ENCODE measurements at places on chromosomes 2 and 18.

- H3K4me1 ChIP-seq: no peaks in the 10 kb centered on the region
- H3K4me3 ChIP-seq: no peak overlapping the region
- DNase-seq: no peak
- H3K27ac ChIP-seq: no peak overlapping the region
Measured at GRCh38 chr2:9092383-9093282, 89.1 kb upstream of the MBOAT2 start.

DNA sequence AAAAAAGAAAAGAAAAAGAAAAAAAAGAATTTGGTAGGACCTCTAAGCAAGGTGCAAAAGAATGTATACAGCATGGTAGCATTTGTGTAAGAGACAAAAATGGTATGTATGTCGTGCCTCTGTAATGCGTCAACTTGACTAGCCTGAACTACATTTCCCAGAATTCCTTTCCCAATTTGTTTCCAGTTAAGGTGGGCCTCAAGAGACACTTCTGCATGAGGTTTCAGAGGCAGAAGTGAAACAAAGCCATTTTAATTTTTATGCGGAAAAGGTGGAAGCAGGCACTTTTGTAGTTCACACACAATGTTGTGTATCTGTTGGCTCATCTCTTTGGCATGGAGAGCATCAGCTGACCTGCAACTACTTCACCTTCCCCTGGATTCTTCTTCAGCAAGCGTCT lies 56.5 kb upstream of the PAPOLG start:
- DNase-seq: no peak
- H3K36me3 ChIP-seq: no peaks in the 10 kb centered on the region
- no peaks in the 10 kb centered on the region for H3K27me3 ChIP-seq
- no peak overlapping the region for H3K27ac ChIP-seq
- no peak overlapping the region for H3K4me3 ChIP-seq

DNA sequence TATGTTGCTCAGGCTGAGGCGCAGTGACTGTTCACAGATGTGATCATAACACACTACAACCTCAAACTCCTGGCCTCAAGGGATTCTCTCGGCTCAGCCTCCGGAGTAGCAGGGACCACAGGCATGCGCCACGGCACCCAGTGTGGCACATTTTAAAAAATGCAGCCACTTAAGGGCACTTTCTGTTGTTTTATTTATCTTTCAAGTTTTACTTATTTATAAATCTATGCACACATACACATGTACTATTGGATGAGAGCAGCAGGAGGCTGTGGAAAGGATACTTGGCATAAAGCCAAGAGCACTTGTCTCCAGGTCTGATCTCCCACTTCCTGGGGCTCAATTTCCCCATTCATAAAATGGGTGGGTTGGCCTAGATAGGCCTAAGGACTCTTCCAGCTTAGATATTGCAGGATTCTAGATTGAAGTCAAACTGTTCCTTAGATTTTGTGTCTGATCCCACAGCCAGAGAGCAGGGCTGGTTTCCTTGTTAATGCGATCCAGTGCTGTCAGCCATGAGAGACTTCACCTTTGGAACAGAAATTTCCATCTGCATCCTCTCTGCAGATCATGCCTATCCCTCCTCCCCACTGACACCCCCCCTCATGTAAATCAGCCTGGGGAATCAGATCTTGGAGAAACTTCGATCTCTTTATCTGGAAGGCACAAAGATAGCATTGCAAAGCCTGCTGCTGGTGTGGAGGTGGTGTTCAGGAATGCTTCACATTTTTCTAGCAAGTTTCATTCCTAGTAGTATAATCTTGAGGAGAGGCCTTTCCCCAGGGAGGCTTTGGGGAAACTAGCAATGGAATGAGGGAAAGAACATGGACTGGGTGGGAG lies 24.7 kb downstream of the PCBP1 start:
- H3K4me1 ChIP-seq: peaks cover 18% of the 10 kb centered on the region
- H3K4me3 ChIP-seq: no peak overlapping the region
- DNase-seq: no peak
- H3K27ac ChIP-seq: no peak overlapping the region
- no peaks in the 10 kb centered on the region for H3K27me3 ChIP-seq

- H3K36me3 ChIP-seq: no peaks in the 10 kb centered on the region
- no peak for DNase-seq
- H3K27ac ChIP-seq: no peak overlapping the region
- no peak overlapping the region for H3K4me3 ChIP-seq
- no peaks in the 10 kb centered on the region for H3K4me1 ChIP-seq
Measured at GRCh38 chr18:7575465-7576028, 8.4 kb downstream of the PTPRM start.

- H3K36me3 ChIP-seq: no peaks in the 10 kb centered on the region
- H3K4me3 ChIP-seq: no peak overlapping the region
- no peak overlapping the region for H3K27ac ChIP-seq
- H3K4me1 ChIP-seq: no peaks in the 10 kb centered on the region
Measured at GRCh38 chr2:194826241-194826640, 830.8 kb upstream of the SLC39A10 start.

GRCh38 chr2:220949466-220949865 lies 622.6 kb downstream of the EPHA4 start:
- DNase-seq: no peak
- no peak overlapping the region for H3K27ac ChIP-seq
- H3K4me1 ChIP-seq: no peaks in the 10 kb centered on the region
- H3K27me3 ChIP-seq: no peaks in the 10 kb centered on the region

- H3K27me3 ChIP-seq: no peaks in the 10 kb centered on the region
- H3K4me1 ChIP-seq: no peaks in the 10 kb centered on the region
- DNase-seq: no peak
- no peaks in the 10 kb centered on the region for H3K36me3 ChIP-seq
- no peak overlapping the region for H3K27ac ChIP-seq
- H3K4me3 ChIP-seq: no peak overlapping the region
Measured at GRCh38 chr18:68666381-68666780, 48.5 kb downstream of the TMX3 start.
